NB4 (cell line): ENCODE measurements at places on chromosomes 3 and 15.

DNA sequence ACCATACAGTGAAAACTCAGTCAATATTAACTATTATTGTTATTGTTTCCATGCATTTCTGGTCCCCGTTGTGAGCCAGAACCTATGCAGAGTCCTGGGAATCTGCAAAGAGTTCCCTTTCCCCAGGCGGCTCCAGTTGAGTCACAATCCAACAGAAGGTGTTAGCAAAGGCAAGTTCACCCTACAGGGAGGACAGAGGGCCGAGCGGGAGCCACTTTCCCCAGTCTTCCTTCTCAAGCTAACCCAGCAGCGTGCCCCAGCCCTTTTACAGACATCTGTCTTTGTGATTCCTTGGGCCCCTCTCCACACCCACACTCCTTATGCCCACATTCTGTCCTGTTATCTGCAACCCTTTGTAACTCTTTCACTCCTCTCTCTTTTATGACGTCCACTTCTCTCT is 13.1 kb upstream of the LTF start:
- DNase-seq = no peak

DNA sequence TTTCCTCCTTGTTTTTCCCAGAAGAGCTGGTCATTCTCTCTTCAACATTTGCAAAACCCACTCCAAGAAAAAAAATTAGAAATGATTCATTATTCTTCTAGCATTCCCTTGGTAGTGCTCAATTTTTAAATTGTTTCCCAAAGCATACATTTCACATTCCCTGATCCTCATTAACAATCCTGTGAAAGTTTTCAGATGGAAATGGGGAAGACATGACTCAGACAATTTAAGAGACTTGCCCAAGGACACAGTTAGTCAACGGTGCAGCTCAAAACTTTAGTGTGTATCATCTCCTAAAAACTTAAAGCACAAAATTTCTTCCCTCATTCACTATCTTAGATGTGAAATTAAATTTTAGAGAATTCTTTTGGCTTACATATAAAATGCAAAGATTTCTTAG is 17.1 kb upstream of the ABI3BP start:
- DNase-seq = no peak

- DNase-seq = peak; percentile 1
Measured at GRCh38 chr3:19046440-19046839, 101.9 kb upstream of the KCNH8 start.

DNA sequence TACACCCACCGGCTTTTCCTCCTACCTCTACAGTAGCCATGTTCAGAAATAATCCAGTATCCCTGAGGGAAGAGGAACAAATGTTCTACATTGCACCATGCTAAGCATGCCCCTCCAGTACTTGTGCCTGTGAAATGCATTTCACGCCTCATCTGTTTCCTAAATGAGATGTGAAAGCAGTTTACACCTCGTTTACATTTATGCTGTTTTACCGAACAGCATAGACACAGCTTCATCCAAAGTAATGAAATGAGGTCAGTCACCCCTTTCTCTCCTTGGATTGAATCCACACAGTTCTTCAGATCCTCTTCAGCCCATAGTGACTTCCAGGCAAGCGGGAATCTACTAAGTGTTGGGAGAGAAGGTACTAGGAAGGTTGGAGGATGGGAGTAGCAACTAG is 514.3 kb downstream of the PDCD6IP start:
- no peak for DNase-seq

- DNase-seq = peak; percentile 80
Measured at GRCh38 chr3:33787328-33788009, 11.0 kb upstream of the PDCD6IP start.

GRCh38 chr3:53180305-53181023 is 19.5 kb downstream of the PRKCD start:
- DNase-seq = peak; percentile 91

DNA sequence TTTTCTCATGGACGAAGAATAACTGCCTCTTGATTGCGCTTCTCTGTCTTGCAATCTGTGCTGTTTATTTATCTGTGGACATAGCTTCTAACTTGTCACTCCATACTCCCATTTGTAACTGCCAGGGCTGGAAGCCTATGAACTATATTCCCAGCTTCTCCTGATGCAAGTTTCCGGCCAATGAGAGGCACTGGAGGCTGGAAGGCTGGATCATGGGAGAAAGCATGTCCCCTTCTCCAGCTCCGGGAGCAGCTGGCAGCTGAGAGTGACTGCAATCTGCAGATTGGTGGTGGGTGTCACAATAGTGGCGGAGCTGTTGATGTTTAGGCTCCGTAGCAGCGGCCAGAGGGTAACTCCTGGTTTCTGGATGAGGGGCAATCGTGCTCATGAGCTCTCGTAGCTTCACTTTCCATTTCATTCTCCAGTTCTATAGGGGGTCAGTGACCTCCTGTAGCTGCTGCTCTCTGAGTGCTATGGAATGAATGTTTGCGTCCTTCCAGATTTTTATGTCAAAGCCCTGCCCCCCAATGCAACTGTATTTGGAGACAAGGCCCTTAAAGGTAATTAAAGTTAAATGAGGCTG is 35.7 kb upstream of the PCSK6 start:
- no peak for DNase-seq

DNA sequence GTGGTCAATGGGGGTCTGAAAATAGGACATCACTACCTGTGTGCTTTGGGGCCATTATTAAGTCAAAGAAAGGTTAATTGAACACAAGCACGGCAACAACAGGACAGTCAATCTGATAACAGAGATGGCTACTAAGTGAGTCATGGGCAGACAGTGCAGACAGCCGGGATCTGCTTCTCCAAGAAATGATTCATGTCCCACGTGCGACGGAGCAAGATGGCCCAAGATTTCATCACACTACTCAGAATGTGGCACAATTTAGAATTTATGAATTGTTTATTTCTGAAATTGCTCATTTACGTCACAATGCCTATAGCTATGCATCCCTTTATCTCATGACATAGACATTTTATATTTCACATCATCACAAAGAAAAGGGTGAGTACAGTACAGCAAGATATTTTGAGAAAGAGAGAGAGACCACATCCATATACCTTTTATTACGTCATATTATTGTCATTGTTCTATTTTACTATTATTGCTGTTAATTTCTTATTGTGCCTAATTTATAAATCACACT is 770.6 kb upstream of the NR2F2 start:
- peak; percentile 25 for DNase-seq

DNA sequence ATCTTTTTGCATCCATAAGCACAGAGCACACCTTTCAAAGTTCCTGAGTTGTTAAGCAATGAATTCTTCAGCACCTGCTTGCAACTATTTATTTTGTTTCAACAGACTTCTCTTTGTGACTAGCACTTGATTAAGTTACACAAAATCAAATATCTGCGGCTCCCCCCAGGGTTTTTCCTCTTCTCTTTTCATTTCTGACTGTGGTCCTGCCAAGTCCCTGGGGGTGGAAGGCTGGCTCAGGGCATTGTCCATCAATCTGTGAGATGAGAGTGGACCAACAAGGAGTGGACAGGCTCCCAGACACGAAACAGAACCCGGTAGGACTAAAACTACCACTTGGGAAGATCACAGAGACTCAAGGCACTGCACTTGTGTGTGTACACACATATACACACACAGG is 96.8 kb downstream of the GABRB3 start:
- DNase-seq = no peak

DNA sequence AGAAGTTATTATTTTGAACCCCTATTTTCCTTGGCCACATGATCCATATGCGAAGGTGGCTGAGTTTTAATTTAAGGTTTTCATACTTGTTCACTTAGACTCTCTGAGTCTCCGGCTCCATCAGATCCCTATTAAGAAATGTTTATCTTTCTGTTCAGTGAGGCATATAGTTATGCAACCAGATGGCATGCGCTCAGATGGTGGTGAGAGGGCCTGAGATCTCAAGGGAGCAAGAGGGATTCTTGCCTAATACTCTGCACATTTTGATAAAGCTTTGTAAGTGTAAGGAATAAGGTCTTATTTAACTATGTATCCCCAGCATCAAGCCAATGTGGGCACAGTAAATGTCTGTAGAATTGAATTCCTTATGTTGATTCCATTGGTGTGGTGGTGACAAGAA is 78.9 kb upstream of the DPH6 start:
- DNase-seq = peak; percentile 33

DNA sequence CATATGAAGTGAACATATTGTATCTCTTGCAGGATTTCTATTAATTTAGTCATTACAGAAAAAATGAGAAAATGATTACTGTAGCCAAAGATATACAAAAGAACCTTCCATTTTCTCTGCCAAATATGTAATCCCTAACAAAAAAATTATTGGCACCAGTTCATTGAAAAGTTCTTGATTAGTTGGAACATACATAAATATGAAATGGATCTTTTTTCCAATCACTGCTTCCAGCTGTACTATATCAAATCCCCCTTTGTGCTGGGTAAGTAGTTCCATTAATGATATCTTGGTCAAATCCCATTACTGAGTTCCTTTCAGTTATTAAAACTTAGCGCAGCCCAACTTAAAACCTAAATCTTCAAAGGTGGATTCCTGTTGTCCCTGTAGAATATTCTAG is 263.8 kb downstream of the SLC9A9 start:
- DNase-seq = no peak

DNA sequence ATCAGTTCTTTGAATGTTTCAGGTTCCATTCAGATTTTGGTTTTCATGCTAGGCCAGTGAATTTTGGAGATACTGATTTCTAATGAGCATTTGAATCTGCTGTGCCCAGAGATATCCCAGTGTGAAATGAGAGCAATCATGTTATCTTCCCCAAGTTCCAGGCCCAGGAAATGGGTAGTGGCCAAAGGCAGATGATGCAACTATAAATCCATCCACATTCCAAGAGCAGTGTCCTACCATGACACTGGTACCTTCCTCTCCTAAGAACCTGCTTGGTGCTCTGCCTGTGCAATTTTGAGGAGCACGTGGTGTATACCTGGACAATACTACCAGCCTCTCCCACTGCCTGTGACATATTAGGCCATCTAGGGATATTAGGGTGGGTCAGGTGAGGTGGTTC is 186.8 kb downstream of the SLCO3A1 start:
- DNase-seq = no peak

- DNase-seq = no peak
Measured at GRCh38 chr15:74268020-74268419, 31.9 kb downstream of the CCDC33 start.

DNA sequence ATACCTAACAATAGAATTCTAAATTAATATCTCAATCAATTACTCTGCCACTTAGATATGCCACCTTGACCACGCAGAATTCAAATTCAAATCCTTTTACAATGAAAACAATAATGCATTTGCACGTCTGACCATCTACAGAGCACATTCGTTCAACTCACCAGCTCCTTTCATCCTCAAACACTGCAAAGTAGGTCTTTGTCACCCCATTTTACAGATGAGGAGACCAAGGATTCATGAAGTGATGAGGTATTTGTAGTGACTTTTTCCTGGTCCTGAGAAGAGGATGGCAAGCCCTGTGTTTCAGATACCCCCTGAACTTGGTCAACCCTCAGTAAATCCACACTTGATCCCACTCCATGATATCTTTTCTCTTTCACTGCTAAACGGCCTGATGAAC is 42.2 kb downstream of the HES1 start:
- DNase-seq = no peak

- DNase-seq = peak; percentile 42
Measured at GRCh38 chr15:88664151-88664778, 25.4 kb downstream of the ISG20 start.

DNA sequence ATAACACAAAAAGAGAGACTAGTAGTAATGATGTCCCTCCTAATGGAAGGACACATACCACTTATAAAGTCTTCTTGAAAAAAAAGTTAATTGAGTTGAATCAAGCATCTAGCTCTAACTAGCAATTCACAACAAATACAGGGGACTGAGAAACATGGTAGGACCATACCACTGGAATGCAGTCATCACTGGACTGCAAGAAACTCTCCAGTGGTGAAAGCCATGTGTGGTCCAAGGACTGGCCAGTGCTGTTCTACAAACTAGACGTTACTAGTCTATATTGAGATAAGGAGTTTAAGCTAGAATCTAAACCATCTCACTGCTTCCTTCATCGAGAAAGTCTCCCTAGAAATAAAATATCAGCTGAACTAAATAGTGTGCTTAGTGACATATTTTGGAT is 16.7 kb downstream of the FBN1 start:
- no peak for DNase-seq

DNA sequence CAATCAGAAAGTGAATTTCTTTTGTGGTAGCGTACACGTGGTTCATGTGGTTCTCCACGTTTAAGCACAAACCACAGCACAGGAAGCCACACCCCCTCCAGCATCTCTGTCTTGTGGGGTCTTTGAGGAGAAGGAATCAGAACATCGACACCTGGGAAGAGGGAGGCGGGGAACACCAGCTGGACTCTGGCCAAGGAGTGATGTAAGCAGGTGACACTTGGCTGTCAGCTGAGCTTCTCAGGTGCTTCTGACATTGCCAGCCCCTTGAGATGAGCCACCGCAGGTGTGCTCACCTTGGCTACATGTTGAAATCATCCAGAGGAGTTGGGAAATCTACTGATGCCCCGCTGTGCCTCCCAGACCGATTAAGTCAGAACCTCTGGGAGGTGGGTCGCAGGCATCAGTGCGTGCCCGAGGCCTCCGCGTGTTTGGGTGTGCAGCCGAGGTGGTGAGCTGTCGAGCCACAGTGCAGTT is 85.0 kb downstream of the FAM81A start:
- DNase-seq = peak; percentile 16

DNA sequence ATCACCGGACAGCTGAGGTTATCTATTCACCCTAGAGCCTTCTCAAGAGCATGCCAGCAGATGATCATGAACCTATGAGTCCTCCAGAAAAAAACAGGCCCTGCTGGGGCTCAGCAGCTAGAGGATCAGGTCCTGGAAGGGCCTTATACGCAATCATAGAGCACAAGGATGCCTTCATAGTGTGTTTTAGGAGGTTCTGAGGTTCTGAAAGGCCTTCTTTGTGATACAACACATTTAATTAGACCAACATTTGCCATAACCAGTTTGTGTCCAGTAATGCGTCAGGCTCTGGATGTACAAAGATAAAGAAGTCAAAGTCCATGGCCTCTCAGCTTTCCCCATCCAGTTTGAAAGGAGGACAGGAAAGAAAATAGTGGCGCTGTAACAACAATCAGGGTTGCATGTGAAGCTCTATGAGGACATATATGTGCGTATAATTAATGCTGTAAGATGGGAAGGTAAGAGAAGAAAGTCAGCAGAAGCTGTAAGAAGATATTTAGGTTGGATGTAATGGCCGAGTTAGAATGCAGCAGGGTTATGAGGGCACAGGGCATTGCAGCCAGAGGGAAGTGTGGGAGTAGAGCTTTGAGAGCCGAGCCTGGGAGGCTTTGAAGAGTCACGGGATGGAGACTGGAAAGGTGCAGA is 302.6 kb upstream of the TBL1XR1 start:
- DNase-seq = no peak

GRCh38 chr15:86266896-86267484 is 187.3 kb downstream of the AGBL1 start:
- DNase-seq = no peak

DNA sequence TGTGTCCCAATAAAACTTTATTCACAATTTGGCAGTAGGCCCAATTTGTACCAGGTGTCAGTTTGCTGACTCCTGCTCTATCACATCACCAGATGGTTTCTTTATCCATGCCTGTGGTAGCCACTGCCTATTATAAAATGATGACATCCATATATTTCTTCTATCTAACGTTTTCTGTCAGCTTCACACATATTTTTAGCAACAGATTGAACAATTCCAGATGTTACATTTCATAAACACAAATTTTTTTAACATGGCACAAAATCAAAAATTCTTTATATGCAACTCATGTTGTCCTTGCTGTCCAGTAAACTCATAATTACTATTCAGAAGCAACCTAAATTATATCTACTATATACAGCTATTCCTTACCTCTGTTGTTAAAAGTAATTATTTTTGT is 1371.6 kb downstream of the NSUN3 start:
- no peak for DNase-seq

- DNase-seq = no peak
Measured at GRCh38 chr15:35117543-35118265, 32.6 kb upstream of the NANOGP8 start.

- DNase-seq = no peak
Measured at GRCh38 chr3:175355801-175356335, 496.7 kb downstream of the NAALADL2 start.
